Activated naive CD4-positive, alpha-beta T cell (primary cell): ENCODE measurements at places on chromosomes 3 and 15.

DNA sequence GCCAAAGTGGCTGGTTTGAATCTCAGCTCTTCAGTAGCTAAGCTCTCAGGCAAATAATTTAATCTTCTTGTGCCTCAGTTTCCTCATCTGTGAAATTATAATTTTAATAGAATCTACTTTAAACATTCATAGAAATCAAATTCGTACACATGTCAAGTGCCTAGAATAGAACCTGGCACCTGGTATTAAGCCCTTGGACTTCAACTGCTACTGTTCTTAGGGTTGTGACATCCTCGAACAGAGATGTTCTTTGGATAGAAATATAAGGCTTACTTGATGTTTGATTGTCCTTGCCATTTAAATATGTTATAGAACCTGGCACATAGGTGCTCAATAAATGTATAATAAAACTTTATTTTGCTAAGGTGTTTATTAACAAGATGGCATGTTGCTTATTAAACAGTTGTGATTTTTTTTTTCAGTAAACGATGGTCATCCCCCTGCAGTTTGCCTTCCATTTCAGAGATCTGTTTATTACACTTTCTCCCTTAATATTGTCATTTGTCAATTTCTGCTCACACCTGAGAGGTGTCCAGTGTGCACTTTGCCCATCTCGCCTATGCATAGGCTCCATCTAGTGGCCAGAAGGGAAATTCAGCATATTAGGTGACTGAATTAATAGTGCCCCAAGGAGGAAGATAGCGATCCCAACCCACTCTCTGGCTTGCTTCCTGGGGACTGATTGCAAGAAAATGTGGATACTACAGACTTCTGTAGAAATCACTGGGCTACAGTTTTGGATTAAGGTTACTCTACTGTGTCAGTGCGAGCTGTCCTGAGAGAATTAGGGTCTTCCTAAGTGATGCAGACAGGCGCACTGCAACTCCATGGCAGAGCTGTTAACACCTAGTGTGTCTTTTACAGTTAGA, 10.7 kb downstream of the IGF1R start:
- no peak for DNase-seq

DNA sequence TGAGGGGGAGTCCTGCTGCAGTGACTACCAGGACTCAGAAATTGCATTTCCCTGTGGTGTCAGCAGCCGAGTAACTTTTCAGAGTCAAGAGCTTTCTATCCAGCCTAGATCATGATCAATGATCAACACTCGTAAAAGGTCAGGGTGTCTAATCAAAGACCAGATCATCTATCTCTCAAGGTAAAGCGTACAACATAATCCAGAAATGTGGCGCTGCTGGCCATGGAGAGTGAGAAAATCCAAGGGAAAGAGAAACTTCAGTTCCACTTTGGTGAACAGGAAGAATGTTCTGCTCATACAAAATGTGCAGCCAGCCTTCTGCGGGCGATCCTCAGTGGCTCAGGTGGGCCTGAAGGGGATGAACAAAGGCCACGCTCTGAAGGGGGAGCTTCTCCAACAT, 1005.8 kb upstream of the NR2F2 start:
- no peak for DNase-seq

DNA sequence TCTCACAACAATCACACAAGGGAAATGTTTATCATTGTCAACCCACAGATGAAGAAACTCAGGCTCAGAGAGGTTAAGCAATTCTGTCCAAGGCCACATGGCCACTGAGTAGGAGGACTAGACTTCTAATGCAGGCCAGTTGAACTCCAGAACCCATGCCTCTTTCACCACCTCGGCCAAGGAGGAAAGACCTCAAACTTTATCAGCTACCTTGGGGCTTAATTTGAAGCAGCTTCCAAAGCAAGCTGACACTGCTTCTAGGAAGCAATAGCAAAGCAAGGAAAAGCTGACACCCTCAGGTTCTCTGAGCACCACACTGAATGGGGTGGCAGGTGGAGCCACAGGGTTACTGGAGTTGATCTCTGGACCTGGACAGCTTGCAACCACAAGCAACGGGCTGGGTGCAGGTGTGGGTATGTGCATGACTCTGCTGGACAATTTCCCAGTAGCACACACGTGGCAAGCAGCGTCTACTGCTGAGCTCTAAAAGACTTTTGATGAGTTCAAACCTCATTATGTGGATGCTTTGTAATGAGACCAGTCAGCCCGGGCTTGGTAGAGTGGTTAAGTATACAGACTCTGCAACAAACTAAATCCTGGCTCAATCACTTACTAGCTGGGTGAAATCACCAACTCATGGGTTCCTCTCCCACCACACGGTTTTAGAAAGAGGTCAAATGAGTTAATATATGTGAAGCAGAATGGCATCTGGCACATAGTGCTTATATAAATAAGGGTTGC, 23.1 kb downstream of the CCNL1 start:
- no peak for DNase-seq

DNA sequence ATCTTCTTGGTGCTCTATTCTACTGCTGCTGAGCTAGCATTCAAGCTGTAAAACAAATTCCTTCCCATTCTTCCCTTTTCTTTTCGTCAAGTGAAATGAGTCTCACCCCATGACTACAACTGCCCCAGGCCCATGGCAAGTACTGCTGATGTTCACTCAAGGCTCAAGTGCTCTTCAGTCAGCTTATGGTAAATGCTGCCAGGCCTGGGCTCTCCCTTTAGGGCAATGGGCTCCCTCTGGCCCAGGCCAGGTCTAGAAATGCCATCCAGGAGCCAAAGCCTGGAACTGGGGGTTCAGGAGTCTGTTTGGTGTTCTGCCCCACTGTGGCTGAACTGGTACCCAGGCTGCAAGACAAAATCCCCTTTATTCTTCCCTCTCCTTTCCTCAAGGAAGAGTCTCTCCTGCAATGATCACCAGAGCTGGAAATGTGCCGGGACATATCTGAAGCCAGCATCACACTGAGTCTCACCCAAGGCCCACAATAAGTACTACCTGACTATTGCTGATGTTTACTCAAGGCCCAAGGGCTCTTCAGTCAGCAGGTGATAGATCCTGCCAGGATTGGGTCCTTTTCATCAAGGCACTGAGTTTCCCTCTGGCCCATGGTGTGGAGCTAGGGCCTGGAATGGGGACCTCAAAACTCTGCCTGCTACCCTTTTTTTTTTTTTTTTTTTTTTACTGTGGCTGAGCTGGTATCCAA, 205.0 kb upstream of the STAC start:
- no peak for DNase-seq

DNA sequence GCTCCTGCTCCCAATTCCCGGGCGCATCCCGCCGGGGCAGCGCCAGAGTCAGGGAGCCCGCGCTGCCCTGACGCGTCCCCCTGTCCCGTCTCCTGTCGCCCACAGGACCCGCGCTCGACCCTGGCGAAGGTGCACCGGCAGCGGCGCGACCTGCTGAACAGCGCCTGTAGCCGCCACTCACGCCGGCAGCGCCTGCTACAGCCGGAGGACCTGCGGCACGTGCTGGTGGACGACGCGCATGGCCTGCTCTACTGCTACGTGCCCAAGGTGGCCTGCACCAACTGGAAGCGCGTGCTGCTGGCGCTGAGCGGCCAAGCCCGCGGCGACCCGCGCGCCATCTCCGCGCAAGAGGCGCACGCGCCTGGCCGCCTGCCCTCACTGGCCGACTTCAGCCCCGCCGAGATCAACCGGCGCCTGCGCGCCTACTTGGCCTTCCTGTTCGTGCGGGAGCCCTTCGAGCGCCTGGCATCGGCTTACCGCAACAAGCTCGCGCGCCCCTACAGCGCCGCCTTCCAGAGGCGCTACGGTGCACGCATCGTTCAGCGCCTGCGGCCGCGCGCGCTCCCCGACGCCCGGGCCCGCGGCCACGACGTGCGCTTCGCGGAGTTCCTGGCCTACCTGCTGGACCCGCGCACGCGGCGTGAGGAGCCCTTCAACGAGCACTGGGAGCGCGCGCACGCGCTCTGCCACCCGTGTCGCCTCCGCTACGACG, 16.9 kb downstream of the C3orf22 start:
- no peak for DNase-seq

DNA sequence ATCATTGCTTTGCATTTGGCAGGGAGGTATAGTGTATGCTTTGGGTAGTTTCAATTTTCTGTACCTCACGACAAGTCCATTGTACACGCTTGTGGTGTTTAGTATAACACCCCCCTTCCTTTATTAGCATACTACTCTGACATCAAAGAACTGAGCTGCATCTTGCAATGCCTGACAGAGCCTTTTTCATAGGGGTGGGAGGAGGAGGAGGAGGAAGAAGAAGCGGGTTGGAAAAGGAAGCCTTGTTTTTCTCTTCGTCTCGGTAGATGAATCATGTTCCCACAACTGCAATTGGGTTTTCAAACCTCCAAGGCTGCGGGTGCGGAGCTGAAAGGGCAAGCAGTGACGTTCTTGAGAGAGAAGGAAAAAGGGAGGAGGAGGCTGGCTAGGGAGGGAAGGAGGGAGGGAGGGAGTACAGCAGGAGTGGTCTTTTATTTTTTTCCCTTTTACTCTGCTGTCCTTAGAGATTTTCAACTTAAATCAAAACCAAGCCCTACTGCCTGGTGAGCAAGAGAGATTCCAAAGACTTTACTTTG, 175.7 kb downstream of the KLHL25 start:
- no peak for DNase-seq

DNA sequence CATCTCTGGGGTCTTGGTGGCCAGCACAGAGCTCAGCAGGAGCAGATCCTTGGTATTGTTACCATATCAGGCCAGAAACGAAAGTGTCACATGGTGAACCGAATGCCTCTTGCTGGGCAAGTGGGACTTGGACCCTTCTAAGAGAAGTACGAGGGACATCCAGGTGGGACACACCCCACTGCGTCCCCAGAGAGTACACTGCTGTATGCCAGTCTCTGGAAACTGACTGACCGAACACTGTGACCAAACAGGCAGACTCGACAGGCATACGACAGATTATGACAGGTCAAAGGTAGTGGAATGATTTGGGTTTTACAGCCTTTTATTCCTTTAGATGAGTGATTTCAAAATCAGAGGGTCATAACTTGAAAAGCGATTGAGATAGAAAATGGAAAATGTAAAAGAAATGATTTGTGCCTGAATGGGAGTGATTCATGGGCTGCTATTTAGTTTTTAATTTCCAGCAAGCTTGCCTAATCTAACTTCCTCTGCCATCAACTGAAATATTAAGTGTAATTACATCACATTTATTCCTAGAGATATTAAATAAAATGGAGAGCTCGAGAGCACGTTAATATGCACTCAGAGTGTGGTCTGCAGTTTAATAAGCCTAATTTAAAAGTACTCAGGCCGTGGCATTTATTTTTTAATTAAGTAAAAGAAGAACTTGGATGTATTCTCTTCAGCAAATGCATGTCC, 63.4 kb upstream of the CTXND1 start:
- no peak for DNase-seq

DNA sequence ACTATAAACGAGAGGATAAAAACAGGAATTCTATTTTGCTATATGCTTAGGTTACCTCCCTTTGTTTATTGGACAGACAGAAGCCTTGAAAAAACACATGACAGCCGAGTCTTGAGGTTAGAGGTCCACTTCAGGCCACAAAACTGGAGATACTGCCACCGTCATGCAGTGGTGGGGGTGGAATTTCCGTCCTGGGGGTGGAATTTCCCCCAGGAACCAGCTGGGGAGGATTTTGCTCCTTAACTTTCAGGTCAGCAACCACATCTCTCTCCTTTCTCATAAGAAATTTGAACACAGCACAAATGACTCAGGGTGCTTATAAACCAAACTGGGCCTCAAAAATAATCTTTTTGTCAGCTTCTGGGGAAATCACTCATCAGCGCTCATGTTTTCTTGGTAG, 545.8 kb upstream of the ADAMTS9 start:
- no peak for DNase-seq

GRCh38 chr15:27238209-27238608, 267.2 kb downstream of the GABRG3 start:
- DNase-seq: no peak

DNA sequence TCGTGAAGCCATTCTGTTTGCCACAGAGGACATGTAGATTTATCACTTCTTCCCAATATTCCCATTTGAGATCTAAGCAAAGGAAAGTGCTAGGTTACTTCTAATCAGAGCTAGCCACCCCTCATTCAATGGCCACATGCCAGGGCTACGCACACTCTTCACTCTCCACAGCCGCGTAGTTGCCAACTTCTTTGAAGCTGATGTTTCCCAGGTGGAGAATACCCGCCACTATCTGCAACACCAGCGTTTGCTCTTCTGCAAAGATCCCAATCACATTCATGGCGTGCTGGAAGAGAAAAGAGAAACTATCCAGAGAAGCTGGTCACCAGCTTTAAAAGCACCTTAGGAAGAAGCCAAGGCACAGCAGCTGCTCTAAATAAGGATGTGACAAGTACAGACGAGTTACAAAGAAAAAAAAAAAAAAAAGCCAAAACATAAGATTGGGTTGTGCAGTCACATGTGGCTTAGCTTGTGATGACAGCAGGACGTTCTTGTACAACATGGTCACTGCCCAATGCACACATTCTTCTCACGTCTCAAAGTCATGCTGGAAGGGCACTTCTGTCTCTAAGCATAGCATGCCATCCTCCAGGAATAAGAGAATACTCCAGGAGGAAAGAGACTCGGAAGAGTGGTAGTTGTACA, 16.4 kb downstream of the LDHAL6B start:
- no peak for DNase-seq

DNA sequence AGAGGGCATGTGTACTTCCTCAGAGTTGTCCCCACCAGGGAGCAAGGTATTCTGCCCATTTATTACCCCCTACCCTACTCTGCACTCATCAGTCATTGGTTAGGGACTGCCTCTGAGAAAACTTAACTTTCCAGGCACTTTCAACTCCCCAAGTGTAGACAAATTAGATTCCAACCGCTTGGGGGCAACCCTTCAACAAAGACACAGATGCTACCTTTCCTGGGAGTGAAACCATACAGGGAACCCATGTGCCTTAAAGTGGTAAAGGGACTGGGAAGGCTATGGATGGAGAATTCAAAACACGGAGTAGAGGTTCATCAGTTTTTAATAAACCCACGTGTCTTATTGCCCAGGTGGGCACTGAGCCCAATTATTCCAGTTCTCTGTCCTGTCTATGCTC, 19.4 kb upstream of the UBE2E2 start:
- DNase-seq: no peak

DNA sequence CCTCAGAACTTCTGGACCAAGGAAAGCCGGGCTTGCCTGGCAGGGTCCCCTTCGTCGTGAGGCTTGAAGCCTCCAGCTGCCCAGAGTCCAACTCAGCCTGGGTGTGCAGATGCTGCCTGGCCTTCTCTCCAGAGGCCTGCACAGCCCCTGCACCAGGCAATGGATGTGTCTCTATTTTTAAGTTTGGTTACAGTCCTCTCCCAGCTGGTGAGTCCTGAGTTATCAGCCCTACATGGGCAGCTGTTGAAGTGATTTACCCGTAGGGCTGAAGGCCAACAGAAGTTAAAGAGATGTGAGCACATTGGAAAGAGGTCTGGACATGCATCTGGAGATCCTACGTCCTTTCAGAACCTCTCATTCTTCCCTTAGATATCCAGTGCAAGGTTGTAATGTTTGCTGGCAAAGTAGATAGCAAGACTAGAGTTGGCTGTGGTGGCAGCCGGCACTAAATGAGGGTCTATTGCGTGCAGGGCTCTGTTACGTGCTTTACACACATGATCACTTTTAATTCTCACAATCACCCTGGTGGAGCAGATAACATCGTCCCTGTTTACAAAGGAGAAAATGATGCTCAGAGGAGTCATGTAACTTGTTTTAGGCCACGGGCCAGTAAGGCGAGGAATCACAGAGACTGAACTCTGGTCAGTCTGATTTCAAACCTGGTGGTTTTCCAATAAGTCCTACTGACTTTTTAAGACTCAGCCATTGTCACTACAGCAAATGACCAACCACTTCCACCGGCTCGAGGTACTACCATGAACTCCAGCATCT, 9.9 kb downstream of the FYCO1 start:
- DNase-seq: no peak

GRCh38 chr3:56467801-56468183, 475 bp downstream of the ERC2 start:
- no peak for DNase-seq

- DNase-seq: no peak
Measured at GRCh38 chr15:59413577-59413976, 24.4 kb upstream of the FAM81A start.
